Urinary bladder (tissue), 4 donors: ENCODE measurements at places on chromosomes 5 and 9. TPM values are rescaled to one million over a fixed set of nuclear protein-coding genes. Genes with fewer than 3 reads are reported as not detected.

OMD gene
- total RNA-seq = 20.5 TPM

NHP2 gene
- total RNA-seq = 44.0 TPM

ADGRD2 gene
- total RNA-seq = not detected

HTR1A gene
- not detected for total RNA-seq

FYB1 gene
- 10.9 TPM for total RNA-seq

SLC34A3 gene
- not detected for total RNA-seq

PLAC8L1 gene
- not detected for total RNA-seq

GLRA1 gene
- not detected for total RNA-seq

ARL10 gene
- 20.8 TPM for total RNA-seq

SLC1A3 gene
- 18.1 TPM for total RNA-seq

PCDH12 gene
- 14.6 TPM for total RNA-seq

FUT7 gene
- not detected for total RNA-seq

CDX1 gene
- total RNA-seq = 0.21 TPM

SPATA31D4 gene
- total RNA-seq = not detected

CYSRT1 gene
- 0.42 TPM for total RNA-seq

HRCT1 gene
- total RNA-seq = 0.42 TPM

TGFBI gene
- 394 TPM for total RNA-seq

GABRA1 gene
- total RNA-seq = 0.21 TPM

CCL27 gene
- total RNA-seq = not detected

ZNF367 gene
- total RNA-seq = 22.0 TPM

PCDHB9 gene
- 2.4 TPM for total RNA-seq

MRPL50 gene
- total RNA-seq = 26.6 TPM
